D721Med (cell line): ENCODE measurements at places on chromosomes 7 and 10.

DNA sequence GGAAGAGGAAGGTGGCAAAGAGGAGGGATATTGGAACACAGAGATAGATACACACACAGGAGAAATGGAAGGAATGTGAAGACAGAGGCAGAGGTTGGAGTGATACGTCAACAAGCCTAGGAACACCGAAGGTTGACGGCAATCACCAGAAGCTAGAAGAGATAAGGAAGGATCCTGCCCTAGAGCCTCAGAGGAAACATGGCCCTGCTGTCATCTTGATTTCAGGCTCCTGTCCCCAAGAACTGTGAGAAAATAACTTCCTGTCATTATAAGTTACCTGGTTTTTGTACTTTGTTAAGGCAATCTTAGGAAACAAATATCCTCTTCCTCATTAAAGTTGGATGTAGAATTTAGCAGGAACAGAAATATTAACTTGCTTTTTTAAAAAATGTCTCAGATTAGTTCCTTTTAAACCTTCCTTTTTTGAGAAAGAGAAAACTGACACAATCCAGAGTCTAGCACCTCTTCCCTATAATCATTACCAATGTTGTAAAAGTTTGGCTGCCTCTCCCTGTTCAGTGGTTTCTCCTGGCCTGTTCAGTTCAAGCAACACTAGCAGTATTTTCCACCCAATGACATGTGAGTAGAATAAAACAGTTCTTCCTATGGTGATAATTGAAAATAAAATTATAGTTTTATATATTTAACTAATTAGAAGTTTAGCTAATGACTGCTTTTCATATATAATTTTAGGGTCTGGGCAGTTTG, 28.8 kb upstream of the GNAI1 start:
- DNase-seq: no peak

DNA sequence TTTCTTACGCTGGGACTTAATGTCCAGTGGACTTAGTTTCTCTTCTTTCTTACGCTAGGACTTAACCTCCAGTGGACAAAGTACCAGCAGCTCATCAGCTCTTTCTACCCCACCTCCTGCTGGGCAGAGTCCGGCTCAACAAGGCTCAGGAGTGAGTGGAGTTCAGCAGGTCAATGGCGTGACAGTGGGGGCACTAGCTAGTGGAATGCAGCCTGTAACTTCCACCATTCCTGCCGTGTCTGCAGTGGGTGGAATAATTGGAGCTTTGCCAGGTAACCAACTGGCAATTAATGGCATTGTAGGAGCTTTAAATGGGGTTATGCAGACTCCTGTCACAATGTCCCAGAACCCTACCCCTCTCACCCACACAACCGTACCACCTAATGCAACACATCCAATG, 199.7 kb downstream of the MLLT10 start:
- DNase-seq: no peak

GRCh38 chr10:34702982-34703381, 112.1 kb downstream of the PARD3 start:
- no peak for DNase-seq

GRCh38 chr7:46127814-46128213, 206.7 kb upstream of the IGFBP3 start:
- no peak for DNase-seq
